ENCODE measurements at places on chromosomes 5 and 9.

- DNase-seq = no peak
These were observed 89.8 kb downstream of the ZNF354C start for GRCh38 chr5:179150011-179150410.

DNA sequence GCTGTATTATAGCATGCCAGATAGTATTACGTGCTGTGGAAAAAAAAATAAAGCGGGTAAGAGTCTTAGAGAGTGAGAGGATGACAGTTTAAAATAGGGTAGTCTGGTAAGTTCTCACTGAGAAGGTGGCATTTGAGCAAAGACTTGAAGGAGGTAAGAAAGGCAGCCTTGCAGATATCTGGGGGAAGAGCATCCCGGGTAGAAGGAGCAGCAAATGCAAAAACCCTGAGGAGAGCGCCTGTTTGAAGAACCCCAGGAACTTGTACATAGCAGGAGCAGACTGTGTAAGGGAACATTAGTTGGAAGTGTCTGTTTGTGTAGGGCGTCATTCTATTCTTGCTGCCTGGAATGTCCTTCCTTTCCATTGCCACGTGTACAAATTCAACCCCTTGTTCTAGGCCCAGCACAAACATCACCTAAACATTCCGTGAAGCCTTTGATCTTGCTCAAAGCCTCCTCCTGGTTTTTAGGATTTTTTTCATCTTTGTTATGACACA lies 2.6 kb downstream of the AP3S1 start:
- DNase-seq = no peak

DNA sequence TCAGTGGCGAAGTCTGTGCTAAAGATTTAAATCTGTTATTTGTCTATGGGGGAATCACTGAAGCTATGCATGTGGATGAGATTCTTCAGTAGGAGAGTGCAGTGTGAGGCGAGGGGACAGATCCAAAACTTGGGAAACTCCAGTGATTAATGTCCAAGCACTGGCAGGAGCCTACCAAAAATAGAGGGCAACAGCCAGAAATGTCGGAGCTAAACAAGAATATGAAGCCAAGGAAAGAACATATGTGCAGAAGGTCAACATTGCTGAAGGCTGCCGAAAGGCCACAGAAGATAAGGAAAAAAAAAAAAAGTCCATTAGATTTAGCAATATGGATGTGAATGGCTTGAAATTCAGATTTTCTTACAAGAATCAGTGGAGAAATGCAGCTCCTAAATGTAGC lies 61.8 kb downstream of the C6 start:
- no peak for DNase-seq

GRCh38 chr5:172696171-172696849 lies 55.2 kb downstream of the NEURL1B start:
- DNase-seq = no peak

DNA sequence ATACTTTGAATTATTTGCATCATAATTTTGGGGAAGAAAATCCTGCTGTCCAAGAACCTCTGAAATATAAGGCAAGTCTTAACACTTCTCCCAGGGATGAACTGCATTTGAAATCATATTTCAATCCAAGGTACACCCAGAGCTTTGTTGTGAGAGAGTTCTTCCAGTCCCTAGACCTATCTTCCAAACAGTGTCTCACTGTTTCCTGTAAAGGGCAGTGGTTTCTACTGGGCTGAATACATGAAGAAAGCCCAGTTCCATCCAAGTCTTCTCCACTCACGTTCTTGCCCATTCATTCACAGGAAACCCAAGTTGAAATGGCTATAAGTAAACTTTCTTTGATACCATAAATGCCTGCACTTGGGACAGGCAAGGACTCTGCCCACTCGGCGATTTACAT lies 108.3 kb upstream of the LHFPL2 start:
- no peak for DNase-seq

- no peak for DNase-seq
These were observed 45.5 kb upstream of the IL7R start for GRCh38 chr5:35811108-35811741.

GRCh38 chr9:92728831-92729734 lies 35.5 kb downstream of the BICD2 start:
- DNase-seq = no peak

DNA sequence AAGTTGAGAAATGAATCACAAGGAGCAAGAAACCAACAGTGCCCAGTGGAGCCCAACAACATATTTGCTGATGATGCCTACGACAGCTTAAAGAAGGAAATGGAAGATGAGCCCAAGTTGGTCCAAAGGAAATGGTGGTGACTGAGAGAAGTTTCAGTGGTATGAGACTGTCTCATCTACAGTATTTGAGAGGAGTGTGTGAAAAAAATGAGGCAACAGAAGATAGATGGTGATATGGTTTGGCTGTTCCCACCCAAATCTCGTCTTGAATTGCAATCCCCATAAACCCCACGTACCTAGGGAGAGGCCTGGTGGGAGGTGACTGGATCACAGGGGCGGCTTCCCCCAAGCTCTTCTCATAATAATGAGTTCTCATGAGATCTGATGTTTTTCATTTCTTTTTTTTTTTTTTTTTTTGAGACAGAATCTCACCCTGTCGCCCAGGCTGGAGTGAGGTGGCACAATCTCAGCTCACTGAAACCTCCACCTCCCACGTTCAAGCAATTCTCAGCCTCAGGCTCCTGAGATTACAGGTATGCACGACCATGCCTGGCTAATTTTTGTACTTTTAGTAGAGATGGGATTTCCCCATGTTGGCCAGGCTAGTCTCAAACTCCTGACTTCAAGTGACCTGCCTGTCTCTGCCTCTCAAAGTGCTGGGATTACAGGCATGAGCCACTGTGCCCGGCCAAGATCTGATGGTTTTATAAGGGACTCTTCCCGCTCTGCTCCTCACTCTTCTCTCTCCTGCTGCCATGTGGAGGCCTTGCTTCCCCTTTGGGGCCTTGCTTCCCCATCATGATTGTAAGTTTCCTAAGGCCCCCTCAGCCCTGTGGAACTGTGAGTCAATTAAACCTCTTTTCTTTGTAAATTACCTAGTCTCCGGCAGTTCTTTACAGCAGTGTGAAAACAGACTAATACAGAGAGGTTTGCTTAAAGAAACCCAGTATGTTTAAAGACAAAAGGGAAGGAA lies 30.2 kb downstream of the EFCAB9 start:
- DNase-seq = no peak

DNA sequence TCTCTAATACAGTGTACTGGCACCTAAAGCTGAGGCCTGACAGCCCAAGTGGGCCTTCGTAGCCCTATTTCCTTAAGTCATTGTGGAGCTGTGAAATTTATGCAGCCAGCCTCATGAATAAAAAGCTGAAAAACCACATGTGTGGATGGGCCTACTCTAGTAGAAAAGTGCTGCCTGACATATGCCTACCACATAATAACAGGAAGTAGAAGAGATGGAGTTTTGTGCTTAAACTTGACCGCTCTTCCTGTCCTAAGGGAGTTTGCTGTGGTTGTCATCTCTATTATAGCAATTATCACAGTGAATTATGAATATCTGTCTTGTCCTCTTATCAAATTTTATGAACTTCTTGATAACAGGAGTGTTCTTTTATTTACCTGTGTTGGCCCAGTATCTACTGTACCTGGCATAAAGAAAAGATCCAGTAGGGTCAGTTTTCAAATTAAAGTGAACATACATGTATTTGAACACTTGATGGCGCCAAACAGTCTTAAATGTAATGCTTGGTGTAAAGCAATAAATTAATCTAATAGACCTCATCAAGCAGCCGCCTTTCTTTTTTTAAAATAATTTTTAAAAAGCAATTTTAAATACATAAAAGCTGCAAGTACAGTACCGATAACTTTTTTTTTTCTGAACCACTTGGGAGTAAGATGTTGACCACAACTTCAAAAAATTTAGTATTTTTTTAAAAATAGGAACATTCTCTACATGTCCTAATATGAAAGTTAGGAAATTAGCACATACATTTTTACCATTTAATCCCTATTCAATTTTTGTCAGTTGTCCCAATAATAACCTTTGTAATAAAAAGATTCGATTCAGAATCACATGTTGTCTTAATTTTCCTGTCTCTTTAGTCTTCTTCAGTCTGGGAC lies 51.0 kb downstream of the FKTN start:
- no peak for DNase-seq

GRCh38 chr5:171010816-171011215 lies 149.0 kb downstream of the RANBP17 start:
- no peak for DNase-seq

DNA sequence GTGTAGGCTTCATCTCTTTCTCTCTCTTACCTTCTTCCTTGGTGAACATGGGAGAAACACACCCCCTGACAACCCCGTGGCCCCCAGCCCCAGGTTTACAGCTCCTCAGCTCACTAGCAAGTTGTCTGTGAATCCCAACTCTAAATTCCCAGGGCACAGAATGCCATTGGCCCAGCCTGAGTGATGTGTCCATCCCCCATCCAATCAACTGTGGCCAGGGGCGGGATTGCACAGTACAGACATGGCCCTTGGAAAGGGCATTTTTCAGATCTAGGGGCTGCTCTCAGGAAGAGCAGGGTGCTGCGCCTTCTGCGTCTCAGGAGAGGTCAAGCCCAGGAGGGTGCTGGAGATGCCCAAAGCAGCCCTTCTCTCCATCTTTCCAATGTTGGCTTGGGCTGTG lies 48.2 kb upstream of the ASS1 start:
- no peak for DNase-seq

- no peak for DNase-seq
These were observed 42.4 kb upstream of the ELL2 start for GRCh38 chr5:96004087-96004486.

- no peak for DNase-seq
These were observed 205.6 kb downstream of the ZNF462 start for GRCh38 chr9:107068581-107068980.

GRCh38 chr5:95975703-95976102 lies 14.1 kb upstream of the ELL2 start:
- DNase-seq = no peak

- no peak for DNase-seq
These were observed 44.8 kb downstream of the LIX1 start for GRCh38 chr5:97097326-97098230.

DNA sequence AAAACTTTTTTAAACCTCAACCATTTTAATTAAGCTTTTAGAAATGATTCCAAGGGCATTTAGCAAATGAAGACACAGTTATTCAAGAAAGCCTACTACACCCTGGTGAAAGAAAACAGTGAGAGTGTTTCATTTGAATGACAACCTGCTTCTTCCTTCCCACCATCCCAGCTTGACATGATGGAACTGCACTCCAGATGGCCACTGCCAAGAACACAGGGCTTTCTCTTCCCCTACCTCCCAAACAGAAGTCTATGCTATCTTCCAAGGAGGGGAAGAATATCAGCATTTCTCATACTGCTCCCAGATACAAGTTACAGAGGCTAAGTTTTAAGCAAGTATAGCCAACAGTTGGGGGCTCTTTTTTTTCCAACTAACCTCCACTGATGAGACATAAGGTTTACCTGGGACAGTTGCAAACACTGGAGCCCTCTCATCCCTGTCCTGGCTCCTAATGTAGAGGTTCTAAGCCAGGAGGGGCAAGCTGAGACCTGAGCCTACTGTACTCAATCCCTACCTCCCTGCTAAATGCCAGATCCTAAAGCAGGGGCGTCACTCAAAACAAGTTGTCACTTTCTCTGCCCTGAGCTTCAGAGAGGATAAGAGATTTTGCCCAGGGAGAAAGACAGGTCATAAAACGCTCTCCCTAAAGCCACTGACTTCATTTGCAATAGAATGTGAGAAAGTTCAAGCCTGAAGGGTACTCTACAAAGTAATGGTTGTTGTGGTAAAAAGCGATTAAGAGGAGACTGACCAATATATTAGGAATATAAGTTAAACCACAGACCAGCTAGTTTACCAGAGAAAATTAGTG lies 88.5 kb upstream of the SLC27A6 start:
- DNase-seq = no peak

GRCh38 chr5:177304392-177305119 lies 957 bp downstream of the PRELID1 start:
- no peak for DNase-seq

GRCh38 chr9:77978086-77978781 lies 53.4 kb downstream of the GNAQ start:
- no peak for DNase-seq

GRCh38 chr9:98129451-98129881 lies 10.4 kb upstream of the TRIM14 start:
- DNase-seq = no peak

- DNase-seq = no peak
These were observed 152.8 kb upstream of the IER5L start for GRCh38 chr9:129330711-129331492.

DNA sequence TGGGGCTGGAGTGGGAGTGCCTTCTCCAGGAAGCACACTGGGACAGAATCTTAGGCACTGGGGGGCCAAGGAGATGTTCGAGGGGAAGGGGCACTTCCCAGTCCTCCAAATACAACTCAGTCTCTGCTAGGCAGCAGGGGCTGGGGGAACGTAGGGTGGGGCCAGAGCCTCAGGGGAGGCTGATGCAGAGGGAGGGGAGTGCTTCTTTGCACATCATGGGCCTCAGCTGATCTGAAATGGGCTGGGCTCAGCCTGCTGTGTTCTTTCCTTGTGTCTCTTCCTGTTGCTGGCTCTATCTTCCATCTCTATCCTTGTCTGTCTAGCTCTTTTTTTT lies 15.6 kb downstream of the PSD2 start:
- no peak for DNase-seq

GRCh38 chr5:135154197-135154596 lies 120.2 kb upstream of the PITX1 start:
- DNase-seq = no peak

- DNase-seq = no peak
These were observed 41.3 kb upstream of the ORM1 start for GRCh38 chr9:114281473-114282103.

- no peak for DNase-seq
These were observed 23.1 kb downstream of the IRF1 start for GRCh38 chr5:132467287-132467984.

DNA sequence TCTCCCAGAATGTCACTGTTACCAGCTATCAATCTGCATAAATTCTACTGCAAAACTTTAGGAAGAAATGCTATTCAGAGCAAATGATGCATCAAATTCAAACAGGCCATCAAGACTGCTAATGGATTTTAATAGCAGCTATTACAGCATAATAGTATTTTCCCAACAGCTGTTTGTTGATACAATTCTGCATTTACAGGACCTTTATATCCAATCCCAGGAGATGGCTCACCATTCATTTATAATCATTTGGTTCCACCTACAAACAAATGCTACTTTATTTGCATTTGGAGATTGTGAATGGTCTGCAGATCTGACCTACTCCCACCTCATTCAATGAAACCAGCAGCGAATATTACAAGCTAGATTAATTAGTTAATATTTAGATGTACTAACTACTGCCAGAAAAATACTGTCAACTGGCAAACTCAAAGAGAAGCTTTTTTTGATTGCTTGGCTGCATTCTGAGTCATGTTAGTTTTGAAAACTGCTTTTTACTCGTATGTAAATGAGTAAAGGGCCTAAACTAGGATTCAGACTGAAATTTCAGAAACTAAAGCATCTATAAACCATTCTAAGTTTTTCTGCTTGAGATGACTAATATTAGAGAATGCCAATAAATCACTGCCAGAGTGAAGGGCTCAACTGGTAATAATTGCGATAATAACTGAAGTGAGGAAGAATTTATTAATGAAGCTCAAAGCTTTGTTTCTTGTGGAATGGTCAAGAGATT lies 7.1 kb upstream of the PCA3 start:
- DNase-seq = no peak

GRCh38 chr9:137273095-137273490 lies 4.4 kb upstream of the TOR4A start:
- no peak for DNase-seq
